ENCODE measurements at places on chromosomes 1 and 21.
A peak's percentile ranks its signal among the peaks of the same experiment; 100 is the strongest.

- DNase-seq, result peak; percentile 47
Measured at GRCh38 chr1:200410566-200410878, 686 bp upstream of the ZNF281 start.

DNA sequence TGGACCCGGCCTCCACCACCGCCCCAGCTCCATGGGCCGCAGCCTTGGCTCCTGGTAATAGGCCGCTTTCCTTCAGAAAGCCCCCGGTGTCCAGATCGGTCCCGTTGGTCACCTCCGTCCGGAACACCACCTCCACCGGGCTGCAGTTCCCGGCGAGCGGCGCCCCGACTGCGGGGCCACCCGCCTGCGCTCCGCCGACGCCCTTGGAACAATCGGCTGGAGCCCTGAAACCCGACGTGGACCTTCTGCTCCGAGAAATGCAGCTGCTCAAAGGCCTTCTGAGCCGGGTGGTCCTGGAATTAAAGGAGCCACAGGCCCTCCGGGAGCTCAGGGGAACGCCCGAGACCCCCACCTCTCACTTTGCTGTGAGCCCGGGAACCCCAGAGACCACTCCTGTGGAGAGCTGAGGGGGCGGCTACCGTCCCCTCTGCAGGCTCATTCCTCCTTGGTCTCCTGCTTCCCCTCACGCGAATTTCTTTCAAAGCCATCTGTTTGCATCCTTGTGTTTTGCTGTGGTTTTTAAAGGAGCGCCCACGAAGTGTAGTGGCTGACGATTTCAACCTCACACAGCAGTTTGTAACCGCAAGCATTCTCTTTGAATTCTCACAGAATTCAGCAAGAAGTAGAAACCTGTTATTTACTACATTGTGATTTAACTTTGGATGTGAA, 6.0 kb downstream of the FCRLB start:
- no peak for DNase-seq

DNA sequence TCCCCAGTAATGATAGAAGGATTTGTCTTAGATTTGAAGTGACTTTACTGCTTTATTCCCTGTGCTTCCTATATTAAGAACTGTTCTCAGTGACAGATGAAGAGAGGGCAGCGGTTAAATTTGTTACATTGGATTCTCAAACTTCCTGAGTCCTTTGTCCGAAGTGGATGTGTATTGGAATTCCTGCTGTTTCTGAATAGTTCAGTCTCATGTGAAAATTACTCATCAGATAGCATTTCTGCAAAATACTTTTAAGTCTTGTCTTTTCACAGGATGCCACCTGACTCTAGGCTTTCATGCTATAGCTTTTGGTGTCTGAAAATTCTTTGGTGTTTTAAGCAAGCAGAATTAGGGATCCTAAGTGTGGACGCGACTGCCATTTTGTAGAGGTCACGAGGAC, 83.6 kb downstream of the PRDM2 start:
- no peak for DNase-seq

GRCh38 chr21:45950740-45951515, 30.6 kb upstream of the COL6A1 start:
- DNase-seq, result peak; percentile 12

GRCh38 chr1:221840511-221841243, 98.8 kb upstream of the DUSP10 start:
- DNase-seq, result no peak

GRCh38 chr1:109361649-109362048, 36.1 kb downstream of the SORT1 start:
- DNase-seq, result no peak

DNA sequence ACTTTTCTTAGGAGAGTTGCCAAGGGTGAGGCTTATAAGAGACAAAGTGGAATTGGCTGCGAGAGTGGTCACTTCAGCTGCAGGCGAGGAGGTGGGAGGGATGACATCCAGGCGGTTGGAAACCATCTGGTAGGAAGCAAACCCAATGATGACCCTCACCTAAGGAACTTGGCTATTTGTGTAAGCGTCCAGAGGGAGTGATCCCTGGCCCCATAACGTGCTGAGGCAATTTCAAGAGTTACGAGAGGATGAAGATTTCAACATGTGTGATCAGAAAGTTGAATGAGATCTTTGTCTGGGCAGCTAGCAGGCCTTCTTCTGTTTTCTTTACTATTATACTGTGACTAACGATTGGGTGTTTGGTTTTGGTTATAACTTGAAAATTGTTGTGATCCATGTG, 102.7 kb upstream of the VANGL1 start:
- DNase-seq, result no peak

DNA sequence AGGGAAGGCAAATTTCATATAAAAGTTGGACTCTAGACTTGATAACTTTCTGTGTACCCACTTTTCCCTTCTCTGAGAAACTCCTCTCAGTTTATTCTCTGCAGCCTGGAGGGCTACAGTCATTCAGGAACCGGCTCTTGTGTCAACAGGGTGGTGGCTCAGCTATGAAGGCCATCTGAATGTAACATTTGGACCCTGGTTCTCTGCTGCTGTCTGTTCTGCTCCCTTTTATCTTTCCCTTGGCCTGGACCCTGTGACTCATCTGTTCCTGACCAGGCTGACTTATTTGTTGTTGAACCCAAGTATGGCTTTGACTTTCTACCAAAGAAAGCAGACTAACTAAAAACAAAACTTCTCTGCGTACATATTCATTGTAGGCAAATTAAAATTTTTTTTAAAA, 75.4 kb downstream of the CENPF start:
- DNase-seq, result peak; percentile 15
